ENCODE measurements at places on chromosomes 2 and 18. TPM values are rescaled to one million over a fixed set of nuclear protein-coding genes. Genes with fewer than 3 reads are reported as not detected.

The PLGLB1 gene
- 0.74 TPM for total RNA-seq

The ESCO1 gene
- 20.1 TPM for total RNA-seq

The CCL20 gene
- total RNA-seq, result 3.1 TPM

The DNAJC5G gene
- total RNA-seq, result not detected

The OR6B2 gene
- not detected for total RNA-seq

DNA sequence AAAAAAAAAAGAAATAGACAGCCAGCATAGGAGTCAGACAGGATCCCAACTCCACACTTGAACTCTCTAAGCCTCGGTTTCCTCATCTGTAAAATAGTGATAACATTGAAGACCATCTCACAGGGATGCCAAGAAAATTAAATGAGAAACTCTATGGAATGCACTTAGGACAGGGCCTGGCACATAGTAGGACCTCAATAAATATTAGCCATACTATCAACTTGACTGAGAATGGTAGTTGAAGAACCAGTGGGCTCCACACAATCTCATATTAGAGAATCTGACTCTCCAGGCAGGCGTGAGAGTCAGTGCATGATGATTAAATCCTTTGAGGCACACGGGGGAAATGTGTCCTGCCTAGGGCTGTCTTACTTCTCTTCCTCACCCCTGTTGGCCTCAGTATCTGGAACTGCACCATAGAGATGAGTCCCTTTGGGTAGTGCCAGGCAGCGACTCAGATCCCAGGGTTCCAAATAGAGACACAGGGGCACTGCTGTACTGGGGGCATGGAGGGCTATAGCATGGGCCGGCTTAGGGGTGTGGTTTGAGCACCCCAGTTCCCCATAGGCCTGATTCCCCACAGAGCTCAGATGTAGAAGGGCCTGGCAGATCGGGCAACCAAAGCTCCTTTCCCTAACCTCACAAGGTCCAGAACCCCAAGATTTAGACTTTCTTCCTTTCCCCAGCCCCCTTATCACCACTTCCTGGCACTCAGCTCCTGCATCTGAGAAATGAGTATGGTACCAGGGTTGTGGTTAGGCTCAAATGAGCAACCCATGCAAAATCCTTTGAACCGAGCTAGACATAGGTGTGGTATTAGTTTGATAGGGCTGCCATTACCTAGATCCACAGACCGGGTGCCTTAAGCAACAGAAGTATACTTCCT, 51.3 kb upstream of the CAB39 start:
- DNase-seq, result peak; percentile 68

- no peak for DNase-seq
Observed at GRCh38 chr2:84870306-84870705, 10.6 kb downstream of the TRABD2A start.

GRCh38 chr2:50225021-50225928, 806.7 kb downstream of the NRXN1 start:
- no peak for DNase-seq

DNA sequence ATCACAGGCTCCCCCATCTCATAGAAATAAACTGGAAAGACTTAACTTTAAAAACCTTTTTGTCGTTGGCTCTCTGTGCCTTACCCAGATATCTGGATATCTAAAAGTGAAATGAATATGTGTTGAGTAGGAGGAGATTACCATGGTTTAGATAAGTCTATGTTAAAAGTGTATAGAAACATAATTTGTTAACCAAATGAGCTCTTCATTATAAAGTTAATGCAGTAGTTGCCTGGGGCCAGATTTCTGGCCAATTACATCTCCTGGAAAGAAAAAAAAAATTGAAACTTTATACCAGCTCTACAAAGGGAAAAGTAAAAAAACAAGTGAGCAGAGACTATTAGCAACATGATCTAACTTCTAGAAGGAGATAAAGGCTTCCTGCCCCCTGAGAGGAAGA, 259.6 kb upstream of the UBE2E3 start:
- no peak for DNase-seq

- no peak for DNase-seq
Observed at GRCh38 chr2:67596871-67597270, 199.7 kb downstream of the ETAA1 start.

DNA sequence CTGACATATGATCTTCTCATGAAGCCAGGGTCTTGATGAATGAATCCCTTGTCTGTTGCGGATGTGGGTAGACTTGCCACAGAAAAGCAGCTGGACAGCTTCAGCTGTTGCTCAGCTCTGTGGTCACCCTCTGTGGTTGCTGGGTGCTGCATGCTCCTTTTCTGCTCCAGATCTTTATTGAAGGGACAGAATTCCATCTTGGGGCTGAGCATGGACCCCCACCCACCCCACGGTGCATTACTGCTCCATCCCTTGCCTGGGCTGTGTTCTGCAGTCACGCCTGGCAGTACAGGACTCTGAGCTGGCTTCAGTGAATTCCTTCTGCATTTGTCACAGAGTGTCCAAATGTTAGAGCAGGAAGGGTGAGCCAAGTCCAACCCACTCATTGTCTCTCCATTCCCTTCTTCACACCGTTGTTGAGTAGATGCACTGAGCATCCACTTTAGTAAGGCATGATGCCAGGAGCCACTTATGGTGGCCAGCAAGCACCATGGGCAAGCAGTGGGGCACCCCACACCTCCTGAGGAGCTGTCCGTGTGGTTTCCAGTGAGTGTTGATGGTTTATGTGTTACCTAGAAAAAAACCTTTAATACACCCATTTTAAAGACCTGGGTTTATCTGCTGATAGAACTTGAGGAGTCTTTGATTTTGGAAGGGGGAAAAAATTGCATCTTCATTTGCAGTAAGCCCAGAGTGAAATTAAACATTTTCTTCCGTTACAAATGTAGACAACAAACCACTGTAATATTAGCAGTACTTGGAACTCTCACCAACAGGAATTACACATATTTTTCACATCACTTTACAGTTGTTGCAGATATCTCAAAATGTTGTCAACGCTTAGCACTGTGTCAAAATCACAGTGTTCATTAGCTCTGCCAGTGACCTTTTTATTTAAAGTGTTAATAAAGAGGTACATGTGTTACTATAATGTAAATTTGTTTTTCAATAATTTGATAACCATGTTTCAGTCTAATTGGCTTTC, 14.7 kb upstream of the ITGB6 start:
- no peak for DNase-seq

DNA sequence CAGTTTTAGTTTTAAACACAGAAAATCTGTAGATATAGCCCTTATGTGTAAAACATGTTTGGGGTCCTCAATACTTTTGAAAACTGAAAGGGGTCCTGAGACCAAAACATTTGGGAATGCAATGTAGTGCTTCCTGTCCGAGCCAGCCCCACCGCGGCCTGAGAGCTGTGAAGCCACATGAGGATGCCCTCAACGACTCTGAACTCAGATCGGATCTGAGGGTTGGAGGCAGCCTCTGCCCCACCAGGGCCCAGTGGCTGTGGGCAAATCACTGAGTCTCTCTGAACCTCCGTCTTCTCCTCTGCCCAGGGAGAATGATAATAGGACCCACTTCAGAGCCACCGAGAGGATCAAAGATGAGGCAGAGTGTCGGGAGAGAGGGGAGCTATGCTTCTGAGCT, 33.4 kb upstream of the HPCAL1 start:
- no peak for DNase-seq

DNA sequence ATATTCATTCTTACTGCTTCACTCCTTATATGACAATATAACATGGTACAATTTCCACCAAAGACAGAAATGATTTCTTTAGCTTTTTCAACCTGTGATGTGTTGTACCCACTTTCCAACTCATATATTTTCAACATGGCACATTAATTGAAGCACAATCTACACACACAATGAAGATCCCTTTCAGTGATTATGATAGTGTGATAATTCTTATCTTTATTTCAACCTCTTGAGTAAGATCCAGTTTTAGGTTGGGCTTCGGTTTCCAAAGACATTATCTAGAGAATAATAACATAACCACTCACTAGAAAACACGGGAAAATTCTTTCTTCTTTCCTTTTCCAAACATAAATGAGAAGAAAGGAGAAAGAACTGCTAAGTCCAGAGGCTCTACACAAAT, 3.4 kb upstream of the DSG3 start:
- DNase-seq, result no peak

- peak; percentile 46 for DNase-seq
Observed at GRCh38 chr18:45686891-45687611, 36.9 kb upstream of the SLC14A1 start.

GRCh38 chr18:54165450-54165849, 59.0 kb downstream of the MBD2 start:
- no peak for DNase-seq

DNA sequence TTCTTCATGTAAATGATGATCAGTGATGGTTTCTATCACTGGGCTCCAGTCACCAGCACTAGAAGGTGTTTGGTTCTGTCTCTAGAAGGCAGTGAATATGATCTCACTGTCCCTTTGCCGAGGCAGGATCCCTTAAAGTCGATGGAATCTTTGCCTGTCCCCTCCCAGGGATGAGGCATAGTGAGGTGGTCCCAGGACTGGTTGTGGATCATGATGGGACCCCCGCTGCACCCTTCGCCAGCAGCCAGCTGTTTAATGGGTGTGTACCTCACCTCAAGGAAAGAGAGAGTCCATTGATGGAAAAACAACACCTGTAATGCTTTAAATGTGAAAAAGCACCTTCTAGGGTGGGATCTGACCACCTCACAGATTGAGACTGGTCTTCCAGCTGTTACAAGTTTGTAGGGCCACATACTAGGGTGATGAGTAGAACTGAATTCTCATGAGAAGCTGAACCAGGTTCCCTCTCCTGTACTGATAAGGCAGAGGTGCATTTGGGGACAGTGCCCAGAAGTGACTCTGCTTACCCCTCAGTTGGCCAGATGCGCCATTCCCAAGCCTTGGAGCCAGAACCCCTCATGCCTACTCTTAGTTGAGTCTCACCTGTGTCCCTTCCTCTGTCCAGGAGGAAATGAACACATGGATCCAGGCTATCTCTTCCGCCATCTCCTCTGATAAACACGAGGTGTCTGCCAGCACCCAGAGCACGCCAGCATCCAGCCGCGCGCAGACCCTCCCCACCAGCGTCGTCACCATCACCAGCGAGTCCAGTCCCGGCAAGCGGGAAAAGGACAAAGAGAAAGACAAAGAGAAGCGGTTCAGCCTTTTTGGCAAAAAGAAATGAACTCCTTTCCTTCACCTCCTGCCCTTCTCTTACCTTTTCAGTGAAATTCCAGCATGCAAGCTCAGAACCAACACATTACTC, 55.5 kb upstream of the EML6 start:
- DNase-seq, result no peak

DNA sequence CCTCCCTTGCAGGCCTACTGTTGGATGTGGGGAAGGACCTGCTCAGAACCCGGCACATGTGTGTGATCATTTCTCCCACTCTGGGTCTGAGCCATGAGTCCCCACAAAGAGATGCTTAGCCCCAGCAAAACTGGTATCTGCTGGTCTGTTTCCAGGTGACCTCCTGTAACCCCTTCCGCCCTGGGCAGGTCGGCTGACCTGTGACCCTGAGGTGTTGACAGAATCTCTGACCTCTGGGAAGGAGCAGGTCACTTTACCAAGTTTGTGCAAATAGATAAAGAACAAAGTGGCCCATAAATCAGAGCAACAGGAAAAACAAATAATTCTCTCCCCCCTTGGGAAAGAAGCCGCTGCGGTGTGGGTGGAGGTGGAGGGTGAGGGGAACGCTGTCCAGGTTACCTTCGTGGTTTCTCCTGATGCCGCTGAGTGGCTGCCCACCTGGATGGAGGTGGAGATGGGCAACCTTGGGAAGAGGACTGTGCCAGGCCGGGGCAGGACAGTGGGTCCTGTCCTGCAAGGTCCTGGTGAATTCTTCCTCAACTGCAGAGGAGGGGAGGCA, 174.0 kb upstream of the MYCN start:
- DNase-seq, result no peak

- DNase-seq, result peak; percentile 7
Observed at GRCh38 chr2:3051266-3051665, 326.4 kb downstream of the EIPR1 start.

DNA sequence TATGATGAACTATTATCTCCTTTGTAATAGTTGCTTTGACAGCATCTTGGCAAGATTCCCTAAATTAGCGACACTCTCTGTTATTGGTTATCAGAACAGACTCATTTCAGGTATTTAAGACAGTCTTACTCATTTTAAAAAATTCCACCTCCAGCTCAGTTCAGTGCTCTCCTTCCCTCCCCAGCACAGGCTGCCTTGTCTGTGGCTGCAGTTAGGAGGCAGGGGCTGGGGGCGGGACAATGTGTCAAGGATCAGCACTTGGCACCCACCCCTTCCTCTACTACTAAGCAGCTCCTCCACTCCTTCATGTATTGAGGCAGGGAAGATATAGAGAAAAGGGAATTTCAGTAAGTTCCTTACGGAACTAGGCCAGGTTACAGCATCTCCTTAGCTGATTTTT, 85.0 kb downstream of the VSNL1 start:
- no peak for DNase-seq

GRCh38 chr18:52829876-52830405, 489.9 kb downstream of the DCC start:
- no peak for DNase-seq
